Adrenal gland (tissue), 19 donors: ENCODE measurements at places on chromosomes 2 and 18. TPM values are rescaled to one million over a fixed set of nuclear protein-coding genes. Genes with fewer than 3 reads are reported as not detected.

GRCh38 chr2:44839370-44839769, 102.1 kb upstream of the SIX3 start:
- no peak overlapping the region for H3K4me3 ChIP-seq
- H3K27me3 ChIP-seq, result no peaks in the 10 kb centered on the region
- no peak overlapping the region for H3K27ac ChIP-seq

- H3K27me3 ChIP-seq, result no peaks in the 10 kb centered on the region
- H3K36me3 ChIP-seq, result no peaks in the 10 kb centered on the region
- DNase-seq, result no peak
- H3K4me1 ChIP-seq, result peaks cover 16% of the 10 kb centered on the region
Observed at GRCh38 chr2:46010925-46011490, 286.2 kb upstream of the EPAS1 start.

GRCh38 chr18:45901654-45902210, 65.4 kb downstream of the EPG5 start:
- DNase-seq, result no peak
- H3K27me3 ChIP-seq, result no peaks in the 10 kb centered on the region
- no peak overlapping the region for H3K27ac ChIP-seq
- H3K36me3 ChIP-seq, result no peaks in the 10 kb centered on the region
- H3K4me3 ChIP-seq, result no peak overlapping the region

DNA sequence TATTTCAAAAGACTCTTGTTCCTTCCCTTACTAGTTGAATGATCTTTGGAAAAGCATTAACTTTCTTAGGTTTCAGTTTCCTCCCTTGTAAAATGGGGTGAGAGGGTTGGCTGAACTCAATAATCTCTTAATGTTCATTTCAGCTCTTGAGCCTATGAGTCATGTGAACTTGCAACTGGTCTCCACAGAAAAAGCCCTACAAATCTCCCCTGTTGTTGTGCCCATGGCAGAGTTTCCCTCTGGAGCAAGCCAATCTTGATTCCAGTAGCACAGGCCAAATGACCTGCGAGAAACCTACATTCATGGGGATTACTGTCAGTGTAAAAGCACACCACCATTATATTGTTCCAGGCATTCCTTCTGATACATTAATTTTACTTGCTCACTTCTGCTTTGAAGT, 388.9 kb downstream of the ALK start:
- DNase-seq, result no peak
- no peak overlapping the region for H3K27ac ChIP-seq
- H3K36me3 ChIP-seq, result no peaks in the 10 kb centered on the region

GRCh38 chr2:222108957-222109585, 189.7 kb downstream of the PAX3 start:
- H3K4me3 ChIP-seq, result no peak overlapping the region
- no peak for DNase-seq
- no peaks in the 10 kb centered on the region for H3K4me1 ChIP-seq

- no peak overlapping the region for H3K27ac ChIP-seq
- no peak overlapping the region for H3K4me3 ChIP-seq
- H3K4me1 ChIP-seq, result no peaks in the 10 kb centered on the region
- H3K36me3 ChIP-seq, result no peaks in the 10 kb centered on the region
- DNase-seq, result no peak
Observed at GRCh38 chr2:173462892-173463840, 108.5 kb downstream of the CDCA7 start.

SERPINB11 gene
- polyA plus RNA-seq, result 0.07 TPM

GRCh38 chr18:77138270-77138669, 5.7 kb upstream of the MBP start:
- no peaks in the 10 kb centered on the region for H3K4me1 ChIP-seq
- DNase-seq, result no peak
- H3K4me3 ChIP-seq, result no peak overlapping the region
- H3K27me3 ChIP-seq, result no peaks in the 10 kb centered on the region

ASXL3 gene
- 0.16 TPM for polyA plus RNA-seq

GRCh38 chr2:7752291-7752690, 835.1 kb downstream of the RNF144A start:
- H3K27me3 ChIP-seq, result no peaks in the 10 kb centered on the region
- no peak overlapping the region for H3K4me3 ChIP-seq
- H3K36me3 ChIP-seq, result no peaks in the 10 kb centered on the region
- H3K27ac ChIP-seq, result no peak overlapping the region
- no peaks in the 10 kb centered on the region for H3K4me1 ChIP-seq

GRCh38 chr2:136386046-136386445, 268.1 kb upstream of the CXCR4 start:
- H3K27me3 ChIP-seq, result no peaks in the 10 kb centered on the region
- H3K36me3 ChIP-seq, result no peaks in the 10 kb centered on the region
- peaks cover 5% of the 10 kb centered on the region for H3K4me1 ChIP-seq
- H3K4me3 ChIP-seq, result no peak overlapping the region

- no peak for DNase-seq
- H3K27ac ChIP-seq, result no peak overlapping the region
- no peaks in the 10 kb centered on the region for H3K36me3 ChIP-seq
Observed at GRCh38 chr2:226080334-226080733, 680.8 kb downstream of the NYAP2 start.

MFSD2B gene
- polyA plus RNA-seq, result not detected
